ENCODE measurements at places on chromosomes 5 and 9. TPM values are rescaled to one million over a fixed set of nuclear protein-coding genes. Genes with fewer than 3 reads are reported as not detected.
A peak's percentile ranks its signal among the peaks of the same experiment; 100 is the strongest.

GRCh38 chr5:73417303-73418034, 31.1 kb downstream of the FOXD1 start:
- DNase-seq, result no peak

- peak; percentile 48 for DNase-seq
Observed at GRCh38 chr9:96219026-96219899, 82.7 kb downstream of the HSD17B3 start.

- DNase-seq, result no peak
Observed at GRCh38 chr9:134617836-134618162, 23.8 kb upstream of the COL5A1 start.

Gene LHX6
- 0.51 TPM for total RNA-seq

Gene LRRC26
- total RNA-seq, result 0.18 TPM

Measured in right lobe of liver (tissue), 6 donors.